ENCODE measurements at places on chromosomes 3 and 15.

- no peak for DNase-seq
Observed at GRCh38 chr3:149150436-149150835, 21.0 kb downstream of the HPS3 start.

DNA sequence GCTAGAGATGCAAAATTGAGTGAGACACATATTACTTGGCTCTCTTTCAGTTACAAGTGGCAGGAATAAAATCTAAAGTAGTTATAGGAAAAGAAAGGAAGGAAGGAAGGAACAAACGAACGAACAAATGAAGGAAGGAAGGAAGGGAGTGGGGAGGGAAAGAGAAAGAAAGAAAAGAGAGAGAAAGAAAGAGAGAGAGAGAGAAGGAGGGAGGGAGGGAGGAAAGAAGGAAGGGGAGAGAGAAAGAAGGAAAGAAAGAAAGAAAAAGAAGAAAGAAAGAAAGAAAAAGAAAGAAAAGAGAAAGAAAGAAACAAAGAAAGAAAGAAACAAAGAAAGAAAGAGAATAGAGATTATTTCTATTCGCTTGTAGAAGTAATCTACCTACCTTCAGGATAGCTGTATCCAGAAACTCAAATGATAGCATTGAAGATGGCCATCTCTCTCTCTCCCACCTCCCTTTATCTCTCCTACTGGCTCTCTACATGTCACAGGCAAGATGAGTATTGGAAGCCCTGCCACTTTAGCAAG lies 229.7 kb upstream of the TLE3 start:
- DNase-seq = no peak

DNA sequence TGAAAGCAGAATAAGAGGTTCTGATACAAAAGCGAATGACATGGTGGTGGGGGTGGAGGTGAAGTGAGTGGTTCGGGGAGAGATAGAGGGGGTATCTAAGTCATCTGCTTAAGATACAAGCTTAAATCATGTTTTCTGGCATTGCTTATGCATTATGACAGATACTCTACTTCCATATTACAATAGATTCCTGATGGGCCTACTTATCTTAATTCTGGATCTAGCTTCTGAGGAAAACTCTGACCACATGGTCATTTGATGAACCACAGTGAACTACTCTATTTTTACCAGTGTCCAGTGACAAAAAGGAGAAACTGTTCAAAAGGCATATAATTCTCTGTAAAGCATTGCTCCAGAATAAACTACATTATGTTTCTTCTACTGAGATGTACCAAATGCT lies 673.7 kb upstream of the CCDC54 start:
- no peak for DNase-seq

- no peak for DNase-seq
Observed at GRCh38 chr3:120773932-120774331, 31.4 kb downstream of the GTF2E1 start.

DNA sequence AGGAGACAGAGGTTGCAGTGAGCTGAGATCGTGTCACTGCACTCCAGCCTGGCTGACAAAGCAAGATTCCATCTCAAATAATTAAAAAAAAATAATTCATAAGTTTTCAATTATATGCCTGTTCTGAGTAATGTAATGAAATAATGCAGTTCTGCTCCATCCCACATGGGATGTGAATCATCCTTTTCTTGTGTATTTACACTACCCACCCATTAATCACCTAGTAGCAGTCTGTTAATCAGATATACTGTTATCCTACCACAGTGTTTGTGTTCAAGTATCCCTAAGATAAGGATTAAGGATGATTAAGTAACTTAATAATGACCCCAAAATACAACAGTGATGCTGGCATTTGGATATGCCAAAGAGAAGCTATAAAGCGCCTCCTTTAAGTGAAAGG lies 38.8 kb downstream of the PIGB start:
- no peak for DNase-seq

DNA sequence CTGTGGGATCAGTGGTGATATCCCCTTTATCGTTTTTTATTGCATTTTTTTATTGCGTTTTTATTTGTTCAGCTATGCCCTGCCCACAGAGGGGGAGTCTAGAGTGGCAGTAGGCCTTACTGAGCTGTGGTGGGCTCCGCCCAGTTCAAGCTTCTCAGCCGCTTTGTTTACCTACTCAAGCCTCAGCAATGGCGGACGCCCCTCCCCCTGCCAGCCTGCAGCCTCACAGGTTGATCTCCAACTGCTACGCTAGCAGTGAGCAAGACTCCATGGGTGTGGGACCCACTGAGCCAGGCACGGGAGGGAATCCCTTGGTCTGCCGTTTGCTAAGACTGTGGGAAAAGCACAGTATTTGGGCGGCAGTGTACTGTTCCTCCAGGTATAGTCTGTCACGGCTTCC lies 500.6 kb upstream of the MCTP2 start:
- DNase-seq = no peak

DNA sequence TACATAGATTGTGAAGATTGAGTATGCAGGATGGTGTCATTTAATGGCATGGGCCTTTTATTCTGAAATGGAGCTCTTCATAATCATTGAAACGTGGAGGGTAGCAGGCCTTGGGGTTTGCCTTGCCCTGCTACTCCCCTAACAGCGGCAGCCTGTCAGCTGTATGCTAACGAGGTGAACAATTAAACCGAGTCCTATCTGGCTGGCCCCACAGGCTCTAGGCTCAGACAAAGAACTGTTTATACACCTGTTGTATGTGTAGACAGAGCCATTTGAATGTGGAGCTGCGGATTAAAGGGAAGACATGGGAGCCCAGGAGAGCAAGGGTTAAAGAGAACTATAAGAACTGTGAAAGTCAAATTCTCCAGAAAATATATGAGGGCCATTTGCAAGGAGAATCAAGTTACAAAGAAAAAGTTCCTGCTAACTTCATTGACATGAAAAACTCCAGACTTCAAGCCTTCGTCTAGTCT lies 116.7 kb upstream of the CGNL1 start:
- no peak for DNase-seq

- DNase-seq = no peak
Observed at GRCh38 chr3:169479314-169479939, 184.1 kb downstream of the MECOM start.

GRCh38 chr15:34656005-34656796 lies 72.8 kb upstream of the GOLGA8B start:
- no peak for DNase-seq

GRCh38 chr15:93235926-93236780 lies 147.1 kb upstream of the RGMA start:
- DNase-seq = no peak

DNA sequence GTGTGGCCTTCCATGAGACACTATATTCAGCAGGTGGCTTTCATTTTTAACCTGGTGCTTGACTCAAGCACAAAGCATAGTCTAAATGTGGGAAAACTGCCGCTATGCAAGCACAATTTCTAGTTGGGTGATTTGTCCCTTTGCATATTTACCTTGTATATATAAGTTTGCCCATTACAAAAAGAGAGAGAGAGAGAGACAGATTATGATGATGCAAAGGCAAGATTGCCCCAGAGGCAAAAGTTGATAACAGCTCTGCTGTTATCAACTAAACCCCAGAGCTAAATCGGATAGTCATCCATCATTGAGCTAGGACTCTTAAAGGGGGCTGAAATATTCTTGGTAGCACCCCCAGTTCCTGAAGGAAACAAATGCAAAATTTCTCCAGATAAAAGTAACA lies 141.5 kb downstream of the AQP9 start:
- DNase-seq = no peak

GRCh38 chr3:11288786-11289637 lies 16.8 kb downstream of the ATG7 start:
- no peak for DNase-seq

- DNase-seq = no peak
Observed at GRCh38 chr15:79721256-79721655, 175.6 kb downstream of the MTHFS start.

DNA sequence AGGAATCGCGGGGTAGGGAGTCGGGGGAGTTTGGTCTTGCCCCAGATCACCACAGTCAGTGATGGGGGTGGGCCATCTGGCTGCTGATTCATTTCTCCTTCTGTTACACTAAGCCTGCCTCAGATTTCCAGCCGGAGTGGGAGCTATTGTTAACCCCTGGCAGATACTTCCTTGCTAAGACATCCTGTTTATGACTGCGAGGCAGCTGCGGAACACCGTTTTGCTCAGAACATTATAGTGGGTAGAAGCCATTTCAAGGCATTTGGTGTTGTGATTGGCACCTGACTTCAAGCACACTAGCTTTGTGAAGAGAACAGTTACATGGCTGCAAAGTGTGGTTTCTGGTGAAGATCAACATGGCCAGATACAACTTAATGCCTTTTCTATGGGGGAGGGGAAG lies 73.8 kb downstream of the FLNB start:
- DNase-seq = no peak
